ENCODE measurements at places on chromosomes 2 and 18. TPM values are rescaled to one million over a fixed set of nuclear protein-coding genes. Genes with fewer than 3 reads are reported as not detected.
A peak's percentile ranks its signal among the peaks of the same experiment; 100 is the strongest.

Gene NCKAP5
- total RNA-seq, result 3.0 TPM

- no peak for DNase-seq
Observed at GRCh38 chr2:138708682-138709241, 71.4 kb downstream of the NXPH2 start.

Gene SP9
- not detected for total RNA-seq

Gene HRH4
- total RNA-seq, result 0.04 TPM

Gene CHST9
- total RNA-seq, result not detected

DNA sequence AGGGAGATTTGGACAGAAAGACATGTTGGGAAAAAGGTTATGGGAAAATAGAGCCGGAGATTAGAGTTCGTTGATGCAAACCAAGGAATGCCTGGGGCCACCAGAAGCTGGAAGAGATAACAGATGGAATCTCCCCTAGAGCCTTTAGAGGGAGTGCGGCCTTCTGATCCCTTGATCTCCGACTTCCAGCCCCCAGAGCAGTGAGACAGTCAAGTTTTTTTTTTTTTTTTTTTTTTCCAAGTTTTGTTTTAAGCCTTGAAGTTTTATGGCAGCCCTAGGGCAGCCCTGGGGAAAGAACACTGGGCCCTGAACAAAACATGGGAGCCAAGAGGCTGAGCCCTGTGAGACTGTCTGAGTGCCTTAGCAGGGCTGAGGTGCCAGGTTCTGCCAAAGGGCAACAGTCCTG is 6.5 kb downstream of the DGKD start:
- DNase-seq, result no peak

DNA sequence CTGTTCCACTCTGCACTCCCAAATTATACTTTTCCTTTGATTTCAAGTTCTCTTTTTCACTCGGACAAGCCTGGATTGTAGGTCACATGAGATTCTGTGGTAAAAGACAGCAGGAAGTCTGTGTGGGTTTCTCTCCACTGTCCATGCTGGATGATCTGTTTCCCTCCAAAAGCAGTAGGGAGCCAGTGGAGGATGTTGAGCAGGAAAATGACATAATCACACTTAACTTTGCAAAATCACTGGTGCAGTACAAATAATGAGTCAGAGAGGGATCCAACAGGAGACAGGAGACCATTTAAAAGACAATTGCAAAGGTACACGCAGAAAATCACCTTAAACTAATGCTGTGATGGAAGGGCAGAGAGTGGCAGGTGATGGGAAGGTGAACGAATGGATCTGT is 301.3 kb downstream of the ZNF407 start:
- peak; percentile 4 for DNase-seq

Gene RUFY4
- not detected for total RNA-seq

GRCh38 chr2:105243961-105244360 is 2.4 kb downstream of the GPR45 start:
- no peak for DNase-seq

Gene OTX1
- 3.8 TPM for total RNA-seq

Gene RFTN2
- total RNA-seq, result not detected

GRCh38 chr2:23867449-23867848 is 59.5 kb downstream of the ATAD2B start:
- DNase-seq, result no peak

Gene MGAT5
- total RNA-seq, result 83.1 TPM

DNA sequence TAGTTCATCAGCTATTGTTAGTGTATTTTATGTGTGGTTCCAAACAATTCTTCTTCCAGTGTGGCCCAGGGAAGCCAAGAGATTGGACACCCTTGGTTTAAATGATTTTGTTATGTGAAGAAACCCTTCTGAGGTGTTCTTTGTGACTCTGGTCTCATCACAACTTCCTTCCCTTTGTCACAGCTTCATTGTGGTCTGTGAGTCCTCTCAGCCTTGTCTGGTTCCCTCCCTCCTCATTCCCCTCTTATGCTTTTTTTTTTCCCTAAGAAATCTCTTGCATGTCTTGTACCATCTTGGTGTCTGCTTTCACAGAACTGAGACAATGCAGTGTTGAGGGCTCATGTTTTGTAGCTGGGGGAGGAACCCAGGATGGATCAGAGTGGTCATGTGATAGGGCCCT is 118.9 kb downstream of the TMEM182 start:
- no peak for DNase-seq

DNA sequence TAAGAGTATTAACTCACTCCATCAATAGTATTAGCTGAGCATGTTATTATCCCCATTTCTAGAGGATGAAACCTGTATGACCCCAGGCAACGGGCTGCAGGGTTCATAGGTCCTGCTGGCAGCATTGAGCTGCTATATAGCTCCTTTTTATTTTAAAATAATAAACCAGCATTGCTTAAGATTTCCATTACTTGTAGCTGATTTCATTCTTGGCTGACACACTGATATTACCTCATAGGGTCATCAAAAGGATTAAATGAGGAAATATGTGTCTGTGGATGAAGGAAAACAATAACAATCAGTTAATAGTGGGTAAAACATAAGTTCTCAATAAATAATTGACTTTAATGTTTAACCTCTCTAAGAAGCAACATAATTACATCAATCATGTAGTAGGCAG is 48.3 kb upstream of the NRP2 start:
- DNase-seq, result no peak

Gene METTL21A
- 12.5 TPM for total RNA-seq

GRCh38 chr2:37396890-37397565 is 52.6 kb downstream of the QPCT start:
- no peak for DNase-seq

DNA sequence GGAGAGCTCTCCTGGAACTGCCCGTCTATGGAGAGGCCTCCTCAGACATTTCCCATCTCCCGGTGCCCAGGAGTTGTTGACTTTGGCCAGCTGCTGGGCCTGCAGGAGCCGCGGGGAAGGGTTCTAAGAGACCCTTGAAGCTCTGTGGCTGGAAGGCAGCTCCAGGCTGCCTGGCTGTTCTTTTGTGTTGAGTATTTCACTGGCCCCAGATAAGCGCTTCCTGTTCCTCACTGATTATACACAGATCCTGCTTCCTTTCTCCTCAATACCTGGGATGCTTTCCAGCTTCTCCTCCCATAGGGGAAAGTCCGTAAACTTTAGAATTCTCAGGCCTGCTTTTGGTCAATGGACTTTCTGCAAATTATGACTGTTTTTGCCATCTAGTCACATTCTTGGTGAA is 57.8 kb downstream of the TGOLN2 start:
- no peak for DNase-seq

Gene CAPN14
- 0.35 TPM for total RNA-seq

Gene DYNAP
- not detected for total RNA-seq

Gene ALPI
- not detected for total RNA-seq

GRCh38 chr2:21428754-21429153 is 305.0 kb downstream of the TDRD15 start:
- DNase-seq, result no peak

Gene NT5DC4
- total RNA-seq, result 0.07 TPM

GRCh38 chr18:75104483-75104882 is 104.5 kb downstream of the PTGR3 start:
- DNase-seq, result no peak
